Activated CD8-positive, alpha-beta memory T cell treated with anti-CD3 and anti-CD28 coated beads for 1 hour (primary cell): ENCODE measurements at places on chromosomes 3 and 15.

- no peak for DNase-seq
Observed at GRCh38 chr3:8954938-8955763, 8.1 kb downstream of the RAD18 start.

DNA sequence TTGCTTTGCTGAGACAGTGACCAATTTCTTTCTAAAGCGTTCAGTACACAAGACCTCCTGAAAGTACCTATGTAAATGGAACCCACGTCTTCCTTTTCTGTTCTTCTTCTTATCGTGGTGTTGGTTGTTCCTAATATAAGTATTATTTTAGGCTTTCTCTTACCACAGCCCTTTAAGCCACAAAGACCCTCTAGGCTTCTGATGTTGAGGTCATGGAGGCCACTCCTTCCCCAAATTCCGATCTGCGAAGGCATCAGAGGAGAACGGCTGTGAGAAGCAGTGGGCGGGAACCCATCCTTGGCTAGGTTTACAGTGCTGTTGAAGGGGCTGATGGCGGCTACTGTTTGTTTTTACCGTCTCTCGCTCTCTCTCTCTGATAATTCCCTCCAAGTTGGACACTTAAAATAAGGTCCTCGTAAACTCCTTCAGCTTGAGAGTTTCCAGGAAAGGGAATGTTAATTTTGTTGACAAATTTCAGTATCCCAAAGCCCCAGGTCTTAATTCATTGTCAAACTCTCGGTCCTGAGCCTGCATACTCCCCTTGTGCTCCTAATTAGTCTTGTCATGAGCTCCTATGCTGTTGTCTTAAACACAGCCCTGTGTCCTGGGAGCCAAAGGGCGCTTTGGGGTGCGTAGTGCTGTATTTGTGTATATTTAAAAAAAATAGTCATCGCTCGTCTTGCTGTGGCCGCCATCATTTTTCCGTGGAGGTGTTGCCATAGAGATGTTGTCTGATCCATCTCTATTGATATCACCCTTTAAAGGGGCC is 178.8 kb downstream of the OPA1 start:
- no peak for DNase-seq

GRCh38 chr3:122299872-122300460 is 25.1 kb upstream of the CSTA start:
- DNase-seq: no peak

GRCh38 chr3:137347132-137347531 is 389.3 kb downstream of the IL20RB start:
- DNase-seq: no peak
